Kasumi-1 (cell line): ENCODE measurements at places on chromosomes 2 and 18.

- no peak for DNase-seq
Measured at GRCh38 chr2:105338020-105338385, 663 bp downstream of the C2orf49 start.

- no peak for DNase-seq
Measured at GRCh38 chr18:34911661-34912384, 129.4 kb upstream of the MAPRE2 start.

GRCh38 chr2:829047-829446 lies 121.6 kb upstream of the SNTG2 start:
- no peak for DNase-seq

DNA sequence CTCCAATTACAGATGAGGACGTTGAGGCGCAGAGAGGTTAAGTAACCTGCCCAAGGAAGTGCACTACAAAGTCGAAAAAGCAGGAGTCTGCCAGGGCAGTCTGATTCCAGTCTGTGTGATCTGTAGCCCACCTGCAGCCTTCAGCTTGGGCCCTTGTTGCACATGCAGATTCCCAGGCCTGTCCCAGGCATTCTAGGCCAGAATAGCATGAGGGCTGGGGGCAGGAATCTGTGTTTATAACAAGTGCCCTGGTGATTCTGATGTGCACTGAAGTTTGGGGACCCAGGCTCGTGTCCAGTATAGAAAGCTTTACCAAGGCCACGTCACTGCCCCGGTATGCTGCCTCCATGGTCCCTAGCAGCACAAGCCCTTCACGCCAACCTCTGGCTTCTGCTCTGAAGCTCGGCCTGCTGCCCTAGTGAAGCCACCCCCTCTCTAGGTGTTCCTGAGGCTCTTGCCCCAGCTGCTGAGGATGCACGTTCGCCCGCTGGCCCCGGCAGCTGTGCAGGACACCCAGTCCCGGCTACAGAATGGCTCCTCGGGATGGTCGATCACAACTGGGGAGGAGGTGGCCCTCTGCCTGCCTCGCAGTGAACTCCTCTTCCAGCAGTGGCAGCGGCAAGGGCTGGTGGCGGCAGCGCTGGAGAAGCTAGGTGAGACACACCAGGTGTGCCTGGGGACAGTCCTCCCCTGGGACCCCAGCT lies 4.6 kb downstream of the CHRNG start:
- no peak for DNase-seq

DNA sequence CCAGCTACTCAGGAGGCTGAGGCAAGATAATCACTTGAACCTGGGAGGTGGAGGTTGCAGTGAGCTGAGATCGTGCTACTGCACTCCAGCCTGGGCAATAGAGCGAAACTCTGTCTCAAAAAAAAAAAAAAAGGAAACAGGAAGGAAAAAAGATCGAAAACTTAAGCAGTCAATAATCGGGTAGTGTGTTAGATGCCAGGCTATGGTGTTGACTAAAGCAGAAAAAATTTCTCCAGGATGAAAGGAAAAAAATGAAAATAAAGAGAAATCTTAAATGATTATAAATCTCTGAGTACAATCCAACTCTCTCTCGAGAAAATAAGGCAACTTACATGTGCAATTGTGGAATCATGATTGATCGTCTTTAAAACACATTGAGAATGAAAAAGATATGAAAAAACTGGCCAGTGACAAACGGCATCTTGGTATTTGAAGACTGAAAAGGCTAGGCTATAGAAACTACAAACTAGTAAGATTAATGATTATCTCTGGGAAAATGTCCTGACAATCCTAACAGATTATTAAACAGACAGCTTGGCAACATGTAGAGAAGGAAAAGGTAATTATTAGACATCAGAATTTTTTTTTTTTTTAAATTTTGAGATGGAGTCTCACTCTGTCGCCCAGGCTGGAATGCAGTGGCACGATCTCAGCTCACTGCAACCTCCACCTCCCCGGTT lies 16.3 kb upstream of the EPHA4 start:
- DNase-seq = no peak

DNA sequence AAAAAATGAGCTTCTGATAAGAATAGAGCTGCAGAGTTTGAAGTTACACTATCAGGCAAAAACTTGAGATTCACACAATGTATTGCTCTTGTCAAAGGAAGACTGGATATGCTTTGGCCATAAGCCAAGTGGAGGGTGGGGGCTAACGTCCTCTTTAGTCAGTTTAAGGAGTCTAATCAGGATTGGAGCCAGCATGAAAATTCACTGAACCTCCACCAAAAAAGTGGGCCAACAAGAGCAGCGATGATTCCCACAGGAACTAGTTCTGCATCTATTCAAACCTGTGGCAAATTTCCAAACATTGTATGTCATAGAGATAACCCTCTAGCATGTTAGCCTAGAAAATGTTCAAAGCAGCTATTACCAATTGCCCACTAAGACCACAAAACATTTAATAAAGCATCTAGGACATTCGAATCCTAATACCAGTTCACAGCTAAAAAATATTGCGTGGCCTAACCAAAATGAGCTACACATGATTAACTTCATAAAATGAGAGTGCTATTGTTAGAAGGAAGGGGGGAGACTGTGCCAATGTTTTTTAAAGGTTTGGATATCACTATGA lies 43.5 kb upstream of the TMEM247 start:
- DNase-seq = no peak

- no peak for DNase-seq
Measured at GRCh38 chr18:36399055-36399454, 101.5 kb downstream of the FHOD3 start.

DNA sequence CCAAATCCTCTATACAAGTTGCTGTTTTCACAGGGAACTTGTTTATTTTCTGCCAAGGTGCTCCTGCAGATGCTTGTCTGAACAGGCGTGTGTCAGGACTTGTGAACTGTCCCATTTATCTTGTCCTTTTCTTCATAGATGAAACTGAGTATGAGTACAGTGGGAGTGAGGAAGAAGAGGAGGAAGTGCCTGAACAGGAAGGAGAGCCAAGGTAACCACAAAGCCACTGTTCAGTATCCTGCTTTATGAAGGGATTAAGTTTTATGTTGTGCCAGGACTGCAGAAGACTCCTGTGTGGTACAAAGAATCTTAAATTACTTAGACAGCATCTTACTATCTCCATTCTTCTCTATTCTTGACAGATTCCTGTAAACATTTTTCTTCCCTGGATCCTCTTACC lies 145.0 kb downstream of the MAP4K4 start:
- peak; percentile 87 for DNase-seq

- DNase-seq = no peak
Measured at GRCh38 chr2:218444692-218445357, 25.9 kb downstream of the VIL1 start.

GRCh38 chr2:132850688-132851087 lies 180.7 kb upstream of the LYPD1 start:
- no peak for DNase-seq

DNA sequence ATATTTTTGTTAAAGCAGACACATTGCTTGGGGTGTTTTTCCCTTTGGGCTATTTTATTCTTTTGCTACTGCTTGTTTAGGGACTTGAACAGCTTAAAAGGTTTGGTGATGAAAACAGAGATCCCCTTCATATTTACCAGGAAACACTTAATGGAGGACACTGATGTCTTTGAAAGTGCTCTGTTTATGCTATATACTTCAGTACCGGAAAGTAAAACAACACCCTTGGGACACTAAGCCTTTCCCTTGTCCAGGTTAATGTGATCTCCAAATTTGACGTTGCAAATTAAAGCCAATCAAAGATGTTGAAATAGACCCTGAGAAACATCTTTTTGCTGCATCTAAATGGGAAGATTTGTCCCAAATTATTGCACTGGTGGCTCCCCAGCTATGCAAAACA lies 564.6 kb upstream of the PKDCC start:
- no peak for DNase-seq

DNA sequence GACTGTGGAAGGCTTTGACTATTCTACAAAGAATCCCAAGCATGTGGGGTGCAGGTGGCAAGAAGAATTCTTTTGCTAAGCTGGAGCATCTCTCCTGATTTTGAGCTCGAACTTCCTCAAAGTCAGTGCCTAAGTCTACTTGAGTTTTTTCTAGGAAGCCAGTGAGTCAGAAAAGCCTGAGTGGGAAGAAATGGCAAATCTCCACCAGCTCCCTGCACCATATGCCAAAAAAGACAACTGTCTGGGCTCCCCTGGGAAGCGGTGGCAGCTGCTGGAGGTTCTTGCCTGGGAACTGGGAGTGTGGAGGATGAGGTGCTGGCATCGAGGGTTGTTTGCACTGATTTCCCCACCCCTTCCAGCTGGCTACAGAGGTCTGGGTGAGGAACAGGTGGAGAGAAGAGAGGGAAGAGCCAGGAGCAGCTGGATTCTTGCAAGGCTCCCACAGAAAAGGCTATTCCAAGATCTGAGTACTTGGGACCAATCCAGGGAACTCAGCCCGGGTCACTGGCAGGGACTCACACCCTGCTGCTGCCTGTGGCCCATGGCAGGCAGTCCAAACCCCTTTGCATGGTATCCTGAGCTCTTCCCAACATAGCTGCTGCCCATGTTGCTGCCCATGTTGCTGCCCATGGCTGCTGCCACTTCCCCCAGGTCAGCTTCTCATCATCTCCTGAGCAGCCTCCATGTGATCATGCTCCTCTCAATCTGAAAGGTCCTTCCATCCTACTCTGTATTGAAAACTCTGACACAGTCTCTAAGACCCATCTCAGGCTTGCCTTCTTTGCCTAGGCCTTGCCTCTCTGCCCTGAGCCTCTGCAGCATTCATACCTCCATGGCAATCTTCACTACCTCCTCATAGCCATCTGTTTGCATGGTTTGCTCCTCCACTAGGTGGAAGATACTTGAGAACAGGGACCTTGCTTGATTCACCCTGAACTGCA lies 128.3 kb upstream of the SPATS2L start:
- no peak for DNase-seq

- DNase-seq = no peak
Measured at GRCh38 chr2:234032279-234032856, 18.1 kb upstream of the SPP2 start.

DNA sequence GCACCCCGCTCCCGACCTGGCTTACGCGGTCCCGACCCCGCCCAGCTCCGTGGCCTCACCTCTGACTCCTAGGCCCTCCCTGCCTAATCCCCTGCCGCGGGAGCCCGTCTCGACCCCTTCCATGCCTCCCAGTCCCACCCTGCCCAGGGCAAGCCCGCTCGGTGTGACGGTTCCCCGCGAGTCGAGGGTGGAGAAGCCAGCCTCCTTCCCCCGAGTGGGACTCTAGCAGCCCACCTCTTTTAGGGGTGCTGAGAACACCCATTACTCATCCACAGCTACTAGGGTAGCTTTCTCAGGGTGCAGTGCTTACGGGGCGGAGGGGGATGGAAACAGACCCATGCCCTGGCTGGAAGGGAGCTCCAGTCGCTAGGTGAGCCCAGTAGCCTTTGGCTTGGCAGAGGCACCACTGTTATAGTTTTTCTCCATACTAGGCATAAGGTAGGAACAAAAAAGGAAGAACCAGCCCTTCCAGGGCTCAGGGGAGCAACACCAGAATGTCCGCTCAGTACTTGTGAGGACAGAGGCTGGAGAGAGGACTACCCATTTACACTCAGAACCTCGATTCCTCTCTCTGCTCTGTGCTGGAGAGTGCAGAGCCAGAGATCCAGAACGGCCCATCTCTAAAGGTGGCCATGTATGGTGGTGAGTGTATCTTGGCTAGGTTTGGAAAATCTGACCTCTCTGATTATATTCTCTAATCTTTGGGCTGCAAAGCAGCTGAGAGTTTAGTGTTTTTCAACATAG lies 606 bp downstream of the AGBL5 start:
- peak; percentile 33 for DNase-seq

DNA sequence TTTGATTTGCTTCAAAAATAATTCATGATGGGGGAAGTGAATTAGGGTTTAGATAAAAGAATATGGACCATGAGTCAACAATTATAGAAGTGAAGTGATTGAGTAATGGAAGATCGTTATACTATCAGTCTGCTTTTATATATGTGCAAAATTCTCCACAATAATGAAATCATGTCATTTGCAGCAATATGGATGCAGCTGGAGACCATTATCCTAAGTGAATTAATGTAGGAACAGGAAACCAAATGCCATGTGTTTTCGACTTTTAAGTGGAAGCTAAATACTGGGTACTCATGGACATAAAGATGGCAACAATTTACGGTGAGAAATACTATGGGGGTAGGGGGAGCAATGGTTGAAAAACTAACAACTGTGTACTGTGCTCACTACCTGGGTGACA lies 144.7 kb upstream of the SRD5A2 start:
- no peak for DNase-seq

GRCh38 chr2:187435078-187435477 lies 13.0 kb downstream of the CALCRL start:
- DNase-seq = no peak

GRCh38 chr2:12502759-12503158 lies 214.0 kb upstream of the TRIB2 start:
- peak; percentile 19 for DNase-seq

GRCh38 chr18:63237881-63238692 lies 81.5 kb downstream of the BCL2 start:
- DNase-seq = no peak

DNA sequence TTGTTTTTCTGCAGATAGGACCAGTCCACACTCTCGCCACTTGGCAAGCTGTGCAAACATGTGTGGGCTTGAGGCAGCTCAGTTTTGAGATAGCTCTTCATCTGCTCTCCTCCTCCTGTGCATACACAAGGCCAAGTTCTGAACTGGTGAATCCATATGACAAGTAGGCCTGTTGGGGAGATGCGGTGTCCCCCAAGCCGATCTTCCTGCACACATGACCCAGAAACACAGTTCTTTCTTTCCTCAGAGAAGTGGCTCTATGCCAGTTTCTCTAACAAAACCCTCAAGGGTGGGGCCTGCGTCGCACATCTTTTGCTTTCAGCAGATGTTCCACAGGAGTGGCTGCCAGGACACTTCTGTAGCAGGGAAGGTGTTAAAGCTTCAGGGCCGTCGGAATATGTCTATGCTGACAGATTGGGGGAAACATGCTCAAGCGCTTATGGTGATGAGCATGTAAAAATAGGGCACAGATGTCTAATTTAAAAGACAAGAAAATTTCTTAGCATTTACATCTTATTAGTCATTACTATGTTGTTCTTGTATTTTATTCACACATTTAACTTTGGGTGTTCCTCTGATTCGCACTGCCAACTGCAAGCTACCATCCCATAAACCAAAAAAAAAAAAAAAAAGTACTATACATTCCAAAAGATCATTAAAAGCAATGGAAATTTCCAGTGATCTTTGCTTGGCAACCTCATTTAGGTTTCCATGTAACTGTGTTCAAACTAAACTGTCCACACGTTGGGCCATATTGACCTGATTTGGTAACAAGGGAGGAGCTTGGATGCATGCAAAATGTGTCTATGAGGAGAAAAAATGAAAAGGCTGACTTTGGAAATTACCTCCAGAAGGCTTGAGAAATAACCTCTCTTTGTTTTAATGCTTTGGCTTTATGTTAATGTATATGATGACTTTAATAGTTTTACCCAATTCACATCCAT lies 1055.5 kb upstream of the KLHL29 start:
- DNase-seq = no peak

- DNase-seq = peak; percentile 67
Measured at GRCh38 chr2:187554011-187554703, at the start of gene TFPI. TSS of gene TFPI (minus strand) at chr2:187554435. CDS start at chr2:187503768, 50,667 bp downstream.

GRCh38 chr2:232534940-232535651 lies 4.4 kb upstream of the CHRNG start:
- DNase-seq = no peak

DNA sequence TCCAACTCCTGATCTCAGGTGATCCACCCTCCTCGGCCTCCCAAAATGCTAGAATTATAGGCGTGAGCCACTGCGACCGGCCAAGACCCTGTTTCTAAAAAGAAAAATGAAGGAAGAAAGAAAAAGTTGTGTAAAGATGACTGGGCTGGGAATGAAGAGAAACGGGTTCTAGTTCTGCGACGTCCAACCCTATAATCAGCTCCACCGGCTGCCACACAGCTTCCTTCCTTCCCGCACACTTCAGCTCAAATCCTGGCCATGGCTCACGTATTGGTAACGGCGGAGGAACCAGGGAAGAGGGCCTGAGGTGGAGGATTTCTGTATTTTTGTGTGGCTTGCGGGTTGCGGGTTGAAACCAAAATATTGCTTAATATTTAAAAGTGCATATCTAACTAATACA lies 88.1 kb downstream of the MYL12B start:
- no peak for DNase-seq
